ENCODE measurements at places on chromosomes 4 and X. TPM values are rescaled to one million over a fixed set of nuclear protein-coding genes. Genes with fewer than 3 reads are reported as not detected.

GRCh38 chr4:146435962-146436361 is 85.8 kb downstream of the SLC10A7 start:
- no peak for DNase-seq

GRCh38 chrX:13285229-13285628 is 34.6 kb downstream of the ATXN3L start:
- DNase-seq: no peak

- DNase-seq: no peak
These were observed 102.9 kb upstream of the TNIP3 start for GRCh38 chr4:121266982-121267381.

DNA sequence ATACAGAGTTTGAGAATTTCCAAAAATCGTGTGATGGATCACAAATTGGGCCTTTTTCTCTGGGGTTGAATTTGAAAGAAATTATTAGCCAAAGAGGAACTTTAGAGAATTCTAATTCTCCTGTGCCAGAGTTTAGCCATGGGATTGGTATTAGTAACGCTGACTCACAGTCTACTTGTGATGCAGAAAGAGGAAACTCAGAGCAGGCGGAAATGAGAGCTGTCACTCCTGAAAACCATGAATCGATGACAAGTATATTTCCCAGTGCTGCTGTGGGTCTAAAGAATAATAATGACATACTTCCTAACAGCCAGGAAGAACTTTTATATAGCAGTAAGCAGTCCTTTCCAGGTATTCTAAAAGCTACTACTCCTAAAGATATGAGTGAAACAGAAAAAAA is 64.9 kb downstream of the N4BP2 start:
- DNase-seq: peak; percentile 56

- DNase-seq: no peak
These were observed 107.3 kb downstream of the JADE1 start for GRCh38 chr4:128916832-128917231.

GRCh38 chr4:161650812-161651211 is 513.0 kb downstream of the FSTL5 start:
- DNase-seq: no peak

- DNase-seq: no peak
These were observed 14.1 kb upstream of the CYTL1 start for GRCh38 chr4:5033281-5033841.

TCEAL2 gene
- total RNA-seq: not detected

RBMXL3 gene
- total RNA-seq: not detected

RPS6KA6 gene
- total RNA-seq: 0.05 TPM

SEL1L3 gene
- 1.1 TPM for total RNA-seq

SHROOM4 gene
- 0.13 TPM for total RNA-seq

ALB gene
- total RNA-seq: 21.3 TPM

SUPT20HL1 gene
- not detected for total RNA-seq
